ENCODE measurements at places on chromosomes 16 and 17.

DNA sequence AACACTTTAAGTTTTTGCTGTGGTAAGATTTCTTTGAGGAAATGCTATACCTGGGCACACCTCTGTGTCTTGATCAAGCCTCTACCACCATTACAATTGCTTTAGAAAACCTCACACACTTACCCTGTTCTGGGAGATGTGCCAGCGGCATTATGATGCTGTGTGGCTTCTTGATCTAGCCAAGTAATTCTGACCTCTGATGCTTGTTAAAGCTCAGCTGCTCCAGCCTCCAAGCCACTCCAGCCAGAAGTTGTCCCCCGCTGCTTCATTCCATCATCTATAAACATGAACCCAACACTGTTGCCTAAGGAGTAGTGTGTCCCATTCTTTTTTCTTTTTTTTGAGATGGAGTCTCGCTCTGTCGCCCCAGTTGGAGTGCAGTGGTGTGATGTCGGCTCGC is 60.1 kb downstream of the CYLD start:
- no peak for DNase-seq

DNA sequence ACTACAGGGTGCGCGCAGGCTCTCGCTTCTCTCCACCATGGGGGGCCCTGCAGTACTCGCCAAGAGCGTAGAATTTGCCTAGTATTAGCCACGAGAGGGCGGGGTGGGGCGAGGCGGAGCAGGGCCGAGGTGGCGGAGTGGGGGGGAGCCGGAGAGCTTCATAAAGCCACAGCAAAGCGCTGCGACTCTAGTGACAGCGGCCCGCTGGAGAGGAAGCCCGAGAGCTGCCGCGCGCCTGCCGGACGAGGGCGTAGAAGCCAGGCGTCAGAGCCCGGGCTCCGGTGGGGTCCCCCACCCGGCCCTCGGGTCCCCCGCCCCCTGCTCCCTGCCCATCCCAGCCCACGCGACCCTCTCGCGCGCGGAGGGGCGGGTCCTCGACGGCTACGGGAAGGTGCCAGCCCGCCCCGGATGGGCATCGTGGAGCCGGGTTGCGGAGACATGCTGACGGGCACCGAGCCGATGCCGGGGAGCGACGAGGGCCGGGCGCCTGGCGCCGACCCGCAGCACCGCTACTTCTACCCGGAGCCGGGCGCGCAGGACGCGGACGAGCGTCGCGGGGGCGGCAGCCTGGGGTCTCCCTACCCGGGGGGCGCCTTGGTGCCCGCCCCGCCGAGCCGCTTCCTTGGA is at the start of gene TBX21:
TBX21 (plus strand) TSS at position 190 of the 627 bp plus-strand sequence; CDS start at position 409, 219 bp downstream.
- DNase-seq = peak; percentile 30

DNA sequence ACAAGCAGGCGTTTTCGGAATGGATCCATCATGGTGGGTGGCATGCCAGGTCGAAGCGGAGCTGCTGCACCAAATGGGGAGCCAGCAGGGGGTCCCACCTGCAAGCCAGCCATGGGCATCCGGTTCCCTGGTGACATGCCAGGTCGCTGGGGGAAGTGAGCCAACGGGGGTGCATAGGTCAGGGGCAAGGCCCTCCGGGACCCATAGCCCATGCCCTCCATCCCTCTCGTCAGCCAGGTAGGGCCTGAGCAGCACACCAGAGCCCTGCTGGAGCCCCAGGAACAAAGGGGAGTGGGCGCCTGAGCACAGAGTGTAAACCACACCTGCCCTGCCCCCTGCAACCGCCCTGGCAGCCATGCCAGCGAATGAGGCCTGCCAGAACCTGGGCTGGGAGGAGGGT is 5.0 kb downstream of the SMARCD2 start:
- DNase-seq = no peak

DNA sequence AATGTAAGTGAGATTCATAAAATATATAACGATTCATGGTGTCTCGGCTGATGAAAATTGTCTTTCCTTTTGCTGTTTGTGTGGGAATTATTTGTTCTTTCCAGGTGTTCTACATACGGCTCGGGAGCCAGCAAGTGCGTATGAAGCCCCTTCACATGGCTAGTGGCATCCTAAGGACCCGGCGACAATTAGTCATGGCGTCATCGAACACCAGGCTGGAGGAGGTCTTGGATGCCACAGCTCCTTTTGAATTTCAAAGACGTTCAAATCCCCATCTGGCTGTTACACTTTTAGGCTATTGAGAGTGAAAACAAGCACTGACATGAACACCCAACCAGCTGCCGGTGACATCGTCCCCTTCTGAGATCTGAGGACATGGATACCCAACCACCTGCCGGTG is 397.7 kb upstream of the TNRC6C start:
- no peak for DNase-seq

- DNase-seq = no peak
These were observed 2.1 kb upstream of the CUEDC1 start for GRCh38 chr17:57957120-57957850.

DNA sequence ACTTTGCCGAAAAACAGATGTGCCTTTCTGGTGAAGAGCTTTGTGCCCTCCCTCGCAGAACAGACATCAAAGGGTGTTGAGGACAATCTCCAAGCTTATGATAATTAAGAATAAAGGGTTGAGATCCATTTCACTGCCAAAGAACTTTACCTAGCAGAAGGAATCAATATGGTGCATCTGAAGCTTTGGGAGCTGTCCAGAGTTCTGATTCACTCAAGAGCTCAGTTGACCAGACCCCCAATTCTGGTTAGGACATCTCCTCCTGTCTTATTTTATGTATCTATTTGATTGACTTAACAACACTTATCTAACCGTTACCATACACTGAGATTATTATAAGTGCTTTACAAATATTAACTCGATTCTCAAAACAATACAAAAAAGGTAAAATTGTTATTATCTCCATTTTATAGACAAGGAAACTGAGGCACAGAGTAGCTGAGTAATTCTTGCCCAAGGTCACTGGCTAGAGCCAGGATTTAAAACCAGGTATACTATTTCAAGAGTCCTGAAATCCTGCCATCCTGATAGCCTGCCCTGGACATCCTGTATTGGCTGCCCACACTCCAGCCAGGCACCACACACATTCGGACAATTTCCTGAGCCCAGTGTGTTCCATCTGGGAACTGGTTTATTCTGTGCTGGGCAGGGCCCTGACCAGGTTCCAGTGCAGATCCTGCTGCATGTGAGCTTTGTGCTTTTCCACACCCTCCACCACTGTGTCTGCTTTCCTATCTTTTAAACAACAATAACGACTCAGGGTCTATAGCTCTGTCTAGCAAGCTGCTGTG is 29.8 kb downstream of the PITPNM3 start:
- no peak for DNase-seq

DNA sequence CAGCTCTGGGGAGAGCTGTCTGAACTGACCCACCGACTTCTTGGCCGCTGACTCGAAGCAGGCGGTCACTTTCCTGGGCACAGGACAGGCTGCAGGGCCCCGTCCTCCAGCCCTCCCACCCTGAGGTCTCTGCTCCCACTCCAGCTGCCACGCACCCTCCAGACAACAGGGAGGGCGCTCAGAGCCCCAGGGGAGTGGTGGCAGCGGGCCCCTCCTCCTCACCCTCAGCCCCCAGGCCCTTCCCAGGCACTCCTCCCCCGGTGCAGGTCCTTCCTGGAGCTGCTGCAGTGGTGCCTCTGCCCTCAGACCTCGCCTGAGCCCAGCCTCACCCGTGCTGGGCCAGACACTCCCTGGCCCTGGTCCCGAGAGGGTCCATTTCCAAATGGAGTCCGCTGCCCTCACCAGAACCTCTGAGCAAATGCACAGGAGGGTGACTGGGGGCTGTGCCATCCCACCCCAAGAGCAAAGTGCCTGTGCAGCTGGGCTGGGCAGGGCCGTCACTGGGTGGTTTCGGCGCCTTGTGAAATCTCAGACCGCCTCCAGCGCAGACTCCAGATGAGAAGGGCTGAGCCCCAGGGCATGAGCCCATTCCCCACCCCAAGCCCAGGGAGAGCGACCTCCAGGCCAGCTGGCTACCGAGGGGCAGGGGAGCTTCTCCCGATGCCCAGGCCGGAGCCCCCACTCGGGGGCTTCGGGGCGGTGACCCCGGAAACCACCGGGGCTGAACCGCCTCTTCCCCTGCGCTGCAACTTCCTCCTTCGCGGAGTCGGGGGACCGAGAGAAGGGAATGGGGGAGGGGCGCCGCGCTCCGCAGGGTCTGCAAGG is 717 bp downstream of the CYBA start:
- no peak for DNase-seq

- DNase-seq = no peak
These were observed 18.0 kb downstream of the HDAC5 start for GRCh38 chr17:44105483-44105882.

DNA sequence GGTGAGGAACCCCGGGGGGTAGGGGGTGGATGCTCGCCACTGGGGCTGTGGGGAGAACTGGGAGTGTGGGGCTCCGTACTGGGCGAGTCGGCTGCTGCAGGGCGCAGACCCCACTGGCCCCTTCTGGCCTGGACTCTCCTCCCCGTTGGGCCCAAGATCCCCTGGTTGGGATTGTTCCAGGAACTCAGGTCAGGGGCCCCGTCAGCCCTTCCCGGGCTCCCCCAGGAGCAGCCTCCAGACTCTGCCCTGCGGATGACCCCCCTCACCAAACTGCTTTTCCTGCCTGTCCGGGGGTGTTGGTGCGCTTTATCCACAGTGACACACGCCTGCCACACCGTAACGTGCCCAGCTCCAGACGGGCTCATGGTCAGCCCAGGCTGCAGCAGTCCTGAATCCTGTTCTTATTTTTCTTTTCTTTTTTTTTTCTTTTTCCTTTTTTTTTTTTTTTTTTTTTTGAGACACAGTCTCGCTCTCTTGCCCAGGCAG is 21.1 kb downstream of the CENPX start:
- no peak for DNase-seq

- DNase-seq = no peak
These were observed 863 bp upstream of the UTS2R start for GRCh38 chr17:82370471-82371332.

GRCh38 chr16:4376126-4376892 is 4.7 kb downstream of the VASN start:
- no peak for DNase-seq

- no peak for DNase-seq
These were observed 3.5 kb upstream of the SPPL2C start for GRCh38 chr17:45841186-45841585.

DNA sequence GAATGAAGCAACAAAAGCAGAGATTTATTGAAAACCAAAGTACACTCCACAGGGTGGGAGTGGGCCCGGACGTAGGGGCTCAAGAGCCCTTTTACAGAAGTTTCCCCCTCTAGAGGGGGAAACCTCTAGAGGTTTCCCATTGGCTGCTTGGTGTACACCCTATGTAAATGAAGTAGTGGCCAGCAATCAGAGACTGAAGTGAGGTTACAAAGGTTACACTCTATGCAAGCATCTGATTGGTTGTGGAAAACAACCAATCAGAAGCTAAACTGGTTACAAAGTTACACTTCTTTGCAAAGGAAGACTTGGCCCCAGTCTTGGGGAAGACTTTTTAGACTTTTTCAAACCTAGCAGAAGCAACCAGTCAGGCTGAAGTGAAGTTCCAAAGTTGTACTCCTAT is 27.1 kb downstream of the CRAMP1 start:
- no peak for DNase-seq

GRCh38 chr16:3625911-3626732 is 14.7 kb upstream of the SLX4 start:
- DNase-seq = no peak

GRCh38 chr17:39996800-39997199 is 16.2 kb downstream of the PSMD3 start:
- no peak for DNase-seq

DNA sequence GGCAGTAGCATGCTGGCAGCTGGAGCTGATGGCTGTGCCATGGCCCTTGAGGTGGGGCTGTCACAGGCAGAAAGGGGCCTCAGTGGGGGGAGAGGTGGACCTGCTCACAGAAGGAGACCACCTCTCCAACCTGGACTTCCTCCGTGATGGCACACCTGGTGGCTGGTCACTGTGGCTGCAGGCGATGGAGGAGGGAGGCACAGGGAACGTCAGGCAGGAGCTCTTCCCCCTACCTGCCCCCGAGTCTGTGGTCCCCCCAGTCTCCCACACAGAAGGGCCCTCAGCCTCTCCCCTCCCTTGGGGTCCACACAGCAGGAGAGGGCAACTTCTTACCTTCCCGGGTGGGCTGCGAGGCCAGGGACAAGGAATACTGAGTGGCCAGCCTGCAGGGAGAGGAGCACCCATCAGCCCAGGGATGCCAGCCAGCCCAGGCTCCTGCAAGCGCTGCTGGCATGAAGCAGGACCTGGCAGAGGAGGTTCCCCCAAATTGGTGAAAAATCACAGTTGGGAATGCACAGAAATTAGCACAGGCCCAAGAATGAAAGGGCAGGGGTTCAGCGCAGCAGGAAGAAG is 96.5 kb downstream of the GOSR1 start:
- no peak for DNase-seq

DNA sequence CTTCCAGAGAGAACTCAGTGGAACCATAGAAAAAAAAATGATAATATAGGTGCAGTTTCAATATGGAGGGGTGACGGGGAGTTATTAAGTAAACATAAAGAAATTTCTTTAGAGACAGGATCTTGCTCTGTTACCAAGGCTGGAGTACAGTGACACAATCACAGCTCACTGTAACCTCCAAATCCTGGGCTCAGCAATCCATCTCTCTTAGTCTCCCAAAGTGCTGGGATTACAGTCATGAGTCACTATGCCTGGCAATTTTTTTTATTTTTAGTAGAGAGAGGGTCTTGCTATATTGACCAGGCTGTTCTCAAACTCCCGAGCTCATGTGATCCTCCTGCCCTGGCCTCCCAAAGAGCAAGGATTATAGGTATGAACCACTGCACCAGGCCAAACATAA is 48.8 kb downstream of the NLRC5 start:
- no peak for DNase-seq

DNA sequence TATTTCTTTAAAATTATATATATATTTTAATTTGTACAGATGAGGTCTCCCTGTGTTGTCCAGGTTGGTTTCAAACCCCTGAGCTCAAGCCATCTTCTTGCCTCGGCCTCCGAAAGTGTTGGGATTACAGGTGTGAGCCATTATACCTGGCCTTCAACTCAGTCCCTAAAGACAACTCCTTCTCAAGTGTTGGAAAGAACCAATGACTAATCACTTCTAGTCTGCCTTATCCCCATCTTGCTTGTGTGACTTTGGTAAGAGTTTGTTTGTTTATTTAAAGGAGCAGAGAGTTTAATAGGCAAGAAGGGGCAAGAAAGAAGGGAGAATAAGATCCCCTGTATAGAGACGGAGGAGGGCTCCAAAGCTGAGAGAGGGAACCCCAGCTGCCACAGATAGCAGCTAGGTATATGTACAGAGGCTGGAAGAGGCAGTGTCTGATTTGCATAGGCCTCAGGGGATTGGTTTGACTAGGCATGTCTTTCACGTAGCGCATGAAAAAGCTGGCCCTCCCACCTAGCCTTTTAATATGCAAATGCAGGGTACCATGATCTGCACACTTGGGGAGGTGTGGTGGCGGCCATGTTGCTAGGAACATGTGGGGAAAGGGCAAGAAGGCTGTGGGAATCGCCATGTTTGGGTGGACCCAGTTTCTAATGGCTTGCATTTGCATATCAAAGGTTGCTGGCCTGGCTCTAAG is 21.5 kb downstream of the ABCC1 start:
- DNase-seq = no peak

DNA sequence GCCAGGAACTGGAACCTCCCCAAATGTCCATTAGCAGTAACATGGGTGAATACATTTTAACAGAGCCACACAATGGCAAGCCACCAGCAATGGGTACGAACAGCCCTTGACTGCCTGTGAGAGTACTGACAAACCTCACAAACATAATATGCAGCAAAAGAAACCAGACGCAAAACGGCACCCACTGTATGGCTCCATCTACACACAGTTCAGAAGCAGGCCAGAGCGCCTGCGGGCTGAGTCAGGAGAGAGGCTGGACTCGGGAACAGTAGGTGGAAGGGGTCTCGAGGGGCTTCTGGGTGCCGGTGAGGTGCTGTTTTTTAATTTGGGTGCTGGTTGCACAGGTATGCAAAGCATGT is 77.4 kb upstream of the TOB1 start:
- DNase-seq = no peak

All from NCI-H1417 treated with DMSO at 0.1 percent for 48 hours (cell line).